Suprapubic skin (tissue), 4 donors: ENCODE measurements at places on chromosomes 7 and 10.

DNA sequence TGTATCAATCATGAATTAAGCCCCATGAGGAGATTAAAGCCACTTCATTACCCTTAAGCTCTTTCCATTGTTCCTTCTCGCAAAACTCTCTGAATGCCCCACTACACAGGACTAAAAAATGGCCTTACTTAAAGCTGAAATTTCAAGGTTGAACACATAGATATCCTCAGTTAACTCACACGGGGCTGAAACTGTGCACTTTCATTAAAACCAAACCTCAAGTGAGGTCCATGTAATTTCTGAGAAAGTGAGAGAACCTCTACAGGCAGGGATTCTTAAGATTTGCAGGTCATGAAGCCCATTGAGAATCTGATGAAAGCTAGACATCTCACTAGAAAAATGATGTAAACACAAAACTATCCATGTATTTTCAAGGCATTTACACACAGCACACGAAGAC, 15.9 kb downstream of the DENND11 start:
- no peak overlapping the region for H3K4me3 ChIP-seq
- peaks cover 20% of the 10 kb centered on the region for H3K36me3 ChIP-seq
- H3K27me3 ChIP-seq: no peaks in the 10 kb centered on the region

DNA sequence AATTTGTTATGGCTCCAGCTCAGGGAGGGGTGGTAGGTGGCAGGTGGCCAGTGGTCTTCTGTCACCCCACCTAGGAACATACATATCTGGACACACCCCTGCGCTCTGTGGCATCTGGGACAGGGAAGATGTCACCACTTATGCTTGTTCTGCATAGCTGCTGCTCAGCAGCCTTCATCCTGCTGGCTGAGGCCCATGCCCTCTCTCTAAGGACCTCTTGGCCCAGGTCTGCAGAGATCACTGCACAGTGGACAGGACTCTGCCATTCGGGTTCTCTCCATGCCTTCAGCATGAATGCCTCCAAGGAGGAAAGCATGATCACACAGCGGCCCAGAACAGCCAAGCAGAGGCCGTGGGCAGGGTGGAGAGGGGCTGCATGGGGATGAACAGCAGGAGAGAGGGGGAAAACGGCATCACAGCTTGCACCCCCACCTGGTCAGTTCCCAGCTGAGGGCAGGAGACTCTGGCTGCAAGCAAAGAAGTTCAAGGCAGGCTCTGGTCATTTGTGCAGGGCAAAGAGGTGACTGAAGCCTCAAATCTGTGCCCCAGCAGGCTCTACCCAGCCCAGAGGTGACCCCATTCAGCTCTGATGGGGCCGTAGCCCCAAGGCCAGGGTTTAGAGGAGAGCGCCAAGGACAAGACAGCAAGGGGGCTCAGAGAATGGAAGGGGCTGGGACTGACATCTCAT, 47.8 kb upstream of the GDF10 start:
- H3K27me3 ChIP-seq: no peaks in the 10 kb centered on the region
- no peak overlapping the region for H3K27ac ChIP-seq
- no peaks in the 10 kb centered on the region for H3K4me1 ChIP-seq
- no peak overlapping the region for H3K4me3 ChIP-seq
- DNase-seq: no peak
- H3K36me3 ChIP-seq: no peaks in the 10 kb centered on the region

GRCh38 chr10:93313798-93314197, 168.3 kb downstream of the MYOF start:
- no peaks in the 10 kb centered on the region for H3K27me3 ChIP-seq
- H3K36me3 ChIP-seq: peaks cover 94% of the 10 kb centered on the region
- no peak overlapping the region for H3K27ac ChIP-seq
- H3K4me3 ChIP-seq: no peak overlapping the region
- no peaks in the 10 kb centered on the region for H3K4me1 ChIP-seq

GRCh38 chr10:100579261-100580090, 43.7 kb downstream of the HIF1AN start:
- DNase-seq: no peak
- no peak overlapping the region for H3K27ac ChIP-seq
- no peaks in the 10 kb centered on the region for H3K4me1 ChIP-seq
- no peak overlapping the region for H3K4me3 ChIP-seq

GRCh38 chr7:30734497-30734896, 17.4 kb upstream of the INMT start:
- H3K27ac ChIP-seq: no peak overlapping the region
- H3K36me3 ChIP-seq: no peaks in the 10 kb centered on the region
- DNase-seq: no peak
- H3K4me1 ChIP-seq: no peaks in the 10 kb centered on the region
- H3K27me3 ChIP-seq: peaks cover 12% of the 10 kb centered on the region

DNA sequence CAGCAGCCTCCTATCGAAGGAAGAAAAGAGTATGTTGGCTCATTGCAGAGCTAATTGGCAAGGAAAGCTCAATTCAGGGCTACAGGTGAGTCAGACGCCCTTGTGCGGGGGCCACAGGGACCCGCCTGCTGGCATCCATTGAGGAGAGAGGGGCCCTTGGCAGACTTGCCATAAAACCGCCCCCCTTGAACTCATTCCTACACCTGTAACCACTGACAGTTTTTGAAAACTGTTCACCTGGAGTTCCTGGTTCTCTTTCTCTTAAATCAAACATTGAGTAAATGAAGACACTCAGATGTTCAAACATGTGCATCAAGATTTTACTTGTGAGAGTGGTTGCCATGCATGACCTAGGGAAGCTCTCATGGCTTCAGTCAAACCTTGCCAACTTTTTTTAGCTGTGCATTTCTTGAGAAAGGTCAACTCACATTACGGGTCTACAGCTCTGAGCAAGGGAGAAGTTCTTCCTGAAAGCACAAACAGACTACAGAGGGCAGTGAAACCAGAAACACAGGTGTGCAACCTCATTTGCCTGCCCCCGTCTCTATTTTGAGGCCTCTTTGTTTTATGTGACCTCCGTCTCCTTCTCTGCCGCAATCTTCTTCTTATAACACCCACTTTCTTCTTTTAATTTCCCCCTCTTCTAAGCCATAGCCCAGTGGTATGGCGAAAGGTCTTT, 87.8 kb downstream of the TBXAS1 start:
- no peak for DNase-seq
- H3K27ac ChIP-seq: peak overlapping the region; percentile 38
- H3K36me3 ChIP-seq: no peaks in the 10 kb centered on the region
- H3K4me1 ChIP-seq: peaks cover 29% of the 10 kb centered on the region
- no peaks in the 10 kb centered on the region for H3K27me3 ChIP-seq

GRCh38 chr7:4149645-4150044, 532.5 kb upstream of the FOXK1 start:
- H3K27ac ChIP-seq: no peak overlapping the region
- H3K4me3 ChIP-seq: no peak overlapping the region
- DNase-seq: no peak
- H3K4me1 ChIP-seq: peaks cover 8% of the 10 kb centered on the region
- no peaks in the 10 kb centered on the region for H3K27me3 ChIP-seq
